ENCODE measurements at places on chromosomes 3 and 15. TPM values are rescaled to one million over a fixed set of nuclear protein-coding genes. Genes with fewer than 3 reads are reported as not detected.

ADAMTSL3 gene
- 0.29 TPM for total RNA-seq

P2RY12 gene
- total RNA-seq, result 0.38 TPM

TERC gene
- total RNA-seq, result 13.7 TPM

NECTIN3 gene
- not detected for total RNA-seq

GHRL gene
- 1.4 TPM for total RNA-seq

COLQ gene
- 0.72 TPM for total RNA-seq

CHRNA5 gene
- total RNA-seq, result 14.3 TPM

IQCF5 gene
- not detected for total RNA-seq

SLC38A3 gene
- not detected for total RNA-seq

SLC28A1 gene
- not detected for total RNA-seq

GPD1L gene
- 3.7 TPM for total RNA-seq

CLCN2 gene
- 2.6 TPM for total RNA-seq

PRSS50 gene
- total RNA-seq, result not detected

LDHAL6B gene
- total RNA-seq, result not detected

GPR160 gene
- 24.6 TPM for total RNA-seq

GP5 gene
- total RNA-seq, result not detected

OIP5 gene
- total RNA-seq, result 19.0 TPM

DPPA2 gene
- total RNA-seq, result not detected

SENP5 gene
- 22.5 TPM for total RNA-seq

EPHB3 gene
- total RNA-seq, result 0.13 TPM

SPINT1 gene
- 26.6 TPM for total RNA-seq

PROS1 gene
- 0.10 TPM for total RNA-seq

SLC28A2 gene
- not detected for total RNA-seq

SLC22A14 gene
- not detected for total RNA-seq

ASB14 gene
- not detected for total RNA-seq

ISL2 gene
- not detected for total RNA-seq

TRIM42 gene
- not detected for total RNA-seq

P2RY1 gene
- total RNA-seq, result 3.3 TPM

LYZL4 gene
- not detected for total RNA-seq

MYRIP gene
- total RNA-seq, result 0.08 TPM

GUCA1C gene
- total RNA-seq, result not detected

LSMEM2 gene
- total RNA-seq, result not detected

PIF1 gene
- 36.9 TPM for total RNA-seq

SKOR1 gene
- total RNA-seq, result 0.36 TPM

KLHDC8B gene
- total RNA-seq, result 1.2 TPM

IL12A gene
- total RNA-seq, result 3.1 TPM

ZPLD1 gene
- not detected for total RNA-seq

PPCDC gene
- 43.3 TPM for total RNA-seq

GHSR gene
- not detected for total RNA-seq

SLC12A1 gene
- total RNA-seq, result not detected

CMTM6 gene
- 51.2 TPM for total RNA-seq

MESP1 gene
- 1.1 TPM for total RNA-seq

MYO5C gene
- total RNA-seq, result 1.0 TPM

RCN2 gene
- 7.9 TPM for total RNA-seq

GOLGA6B gene
- total RNA-seq, result not detected

REC114 gene
- total RNA-seq, result not detected

PLSCR5 gene
- total RNA-seq, result not detected

NOP10 gene
- total RNA-seq, result 230 TPM

Measured in GM12878 (cell line).